Activated CD4-positive, CD25-positive, alpha-beta regulatory T cell treated with anti-CD3 and anti-CD28 coated beads, Interleukin-2, amount 50 U/mL, for 72 hours (primary cell): ENCODE measurements at places on chromosomes 5 and 9.

DNA sequence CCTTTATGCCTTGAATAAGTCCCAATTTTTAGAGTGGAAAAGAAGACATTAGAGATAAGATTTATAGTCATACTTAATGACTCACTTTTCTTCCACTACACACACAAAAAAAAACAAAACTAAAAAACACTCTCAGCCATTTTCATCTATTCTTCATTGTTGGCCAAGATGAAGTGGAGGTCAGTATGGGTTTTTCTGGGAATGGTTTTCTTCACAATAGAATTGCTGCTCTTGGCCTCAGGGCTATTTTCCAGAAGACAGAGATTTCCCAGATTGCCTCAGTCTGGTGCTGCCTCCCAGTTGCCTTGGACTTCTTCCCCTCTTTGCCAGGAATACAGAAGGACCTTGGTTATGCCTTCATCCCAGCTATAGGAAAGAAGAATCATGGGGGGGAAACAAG, 463.7 kb downstream of the TMEM232 start:
- DNase-seq = no peak

DNA sequence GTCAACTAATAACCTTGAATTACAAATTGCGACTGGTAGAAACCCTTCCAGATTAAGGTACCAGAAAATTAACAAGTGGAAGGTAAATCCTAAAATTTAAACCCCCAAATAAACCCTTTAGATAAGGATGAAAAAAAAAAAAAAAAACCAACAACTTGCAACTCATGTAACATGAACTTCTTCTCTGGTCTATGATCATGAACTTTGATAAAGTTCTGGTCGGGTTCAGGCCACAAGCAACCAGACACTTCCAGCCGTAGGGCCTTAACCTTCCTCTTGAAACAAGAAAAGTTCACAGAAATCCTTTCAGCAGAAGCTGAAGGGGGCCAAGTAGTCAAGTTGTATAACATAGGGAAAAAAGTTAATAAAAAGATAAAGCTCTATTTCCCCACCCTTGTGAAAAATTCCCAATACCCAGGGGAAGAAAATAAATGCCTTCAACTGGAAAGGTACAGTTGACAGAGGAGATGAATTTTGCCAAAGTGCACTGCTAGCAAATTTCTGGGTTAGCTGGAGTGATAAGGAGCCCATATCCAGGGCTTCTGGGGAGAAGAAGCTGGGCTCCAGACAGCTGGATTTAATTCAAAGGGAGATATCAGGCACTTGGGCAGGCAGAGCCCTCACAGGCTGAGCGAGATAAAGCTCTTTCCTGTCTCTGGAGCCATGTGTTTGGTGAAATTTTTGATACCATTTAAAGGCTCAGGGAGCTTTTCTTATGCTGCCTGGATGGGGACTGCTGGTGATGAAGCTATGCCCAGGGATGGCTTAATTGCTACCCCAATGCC, 234.2 kb upstream of the PANK3 start:
- no peak for DNase-seq

GRCh38 chr5:132190161-132190817, 37.4 kb downstream of the P4HA2 start:
- DNase-seq = no peak

DNA sequence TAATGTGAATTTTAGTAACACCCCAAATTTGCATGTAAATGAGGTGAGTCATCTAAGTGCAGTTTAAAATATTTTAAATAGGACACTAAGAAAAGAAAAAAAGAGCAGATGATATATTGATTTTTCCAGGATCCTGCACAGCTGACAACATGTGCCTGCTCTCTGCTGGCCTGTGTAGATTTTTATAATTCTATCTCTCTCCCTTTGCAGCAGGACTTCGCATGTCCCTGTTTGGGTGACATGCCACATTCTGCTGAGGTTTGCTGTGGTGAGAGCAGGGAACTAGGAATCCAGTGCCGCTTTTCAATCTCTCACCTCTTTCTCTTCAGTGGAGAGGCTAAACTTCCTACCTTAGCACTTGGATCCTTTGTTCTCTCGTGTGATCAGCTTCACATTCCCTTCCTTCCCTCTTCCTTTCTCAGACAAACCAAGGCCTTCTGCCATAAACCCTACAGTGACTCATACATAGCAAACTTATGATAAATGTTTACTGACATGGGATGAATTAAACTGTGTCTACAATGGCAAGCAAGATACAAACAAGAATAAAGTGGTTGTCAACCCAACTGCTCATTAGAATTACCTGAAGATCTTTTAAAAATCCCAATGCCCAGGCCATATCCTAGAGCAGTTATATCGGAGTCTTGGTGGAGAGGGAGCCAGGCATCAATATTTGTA, 198.8 kb upstream of the EFNA5 start:
- DNase-seq = no peak

GRCh38 chr9:80605129-80605528, 1033.4 kb downstream of the TLE4 start:
- DNase-seq = no peak

- DNase-seq = no peak
Measured at GRCh38 chr5:125450771-125451170, 704.3 kb upstream of the ZNF608 start.

DNA sequence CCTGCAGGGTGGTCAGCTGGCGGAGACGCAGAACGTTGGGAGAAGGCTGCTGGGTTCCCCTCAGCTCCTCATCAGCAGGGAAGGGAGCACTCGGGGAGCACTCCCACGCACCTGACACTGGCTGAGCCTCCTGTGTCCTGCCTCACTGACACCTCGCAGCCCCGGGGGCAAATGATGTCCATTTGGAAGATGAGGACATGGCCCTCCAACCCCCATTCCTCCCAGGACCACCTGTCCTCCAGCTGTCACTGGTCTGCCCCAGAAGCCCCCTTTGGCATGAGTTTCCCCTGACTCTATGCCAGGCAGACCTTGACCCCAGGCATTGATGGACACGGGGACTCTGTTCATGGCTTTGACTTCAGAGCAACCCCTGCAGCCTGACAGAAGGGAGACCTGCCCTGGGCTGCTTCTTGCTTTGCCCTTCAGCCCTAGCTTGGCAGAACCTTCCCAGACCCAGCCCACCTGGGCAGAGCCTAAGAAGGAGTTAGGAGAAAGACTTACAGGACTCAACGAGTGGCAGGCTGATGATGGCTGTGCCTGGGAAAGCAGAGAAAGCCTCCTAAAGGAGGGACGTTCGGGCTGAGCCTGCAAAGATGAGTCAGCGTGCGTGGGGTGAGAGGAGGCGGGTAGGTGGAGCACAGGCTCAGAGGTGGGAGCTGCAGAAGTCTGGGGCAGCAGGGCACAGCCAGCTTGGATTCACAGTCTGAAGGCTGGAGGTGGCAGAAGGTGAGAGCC, 90.6 kb downstream of the LMX1B start:
- DNase-seq = peak; percentile 19

DNA sequence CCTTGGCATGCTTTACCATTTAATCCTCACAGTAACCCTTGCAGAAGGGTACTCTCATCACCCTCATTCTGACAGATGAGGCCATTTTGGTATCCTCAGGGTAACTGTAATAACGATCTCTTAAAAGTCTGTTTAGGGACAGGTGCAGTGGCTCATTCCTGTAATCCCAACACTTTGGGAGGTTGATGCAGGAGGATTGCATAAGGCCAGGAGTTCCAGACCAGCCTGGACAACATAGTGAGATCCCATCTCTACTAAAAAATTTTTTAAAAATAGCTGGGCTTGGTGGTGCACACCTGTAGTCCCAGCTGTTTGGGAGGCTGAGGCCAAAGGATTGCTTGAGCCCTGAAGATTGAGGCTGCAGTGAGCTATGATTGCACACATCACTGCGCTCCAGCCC, 31.8 kb downstream of the CSF1R start:
- no peak for DNase-seq

GRCh38 chr5:94361161-94361560, 257.2 kb downstream of the KIAA0825 start:
- DNase-seq = no peak

GRCh38 chr5:136028782-136029742, at the start of gene TGFBI:
TSS of gene TGFBI (plus strand) at chr5:136028988. CDS start at chr5:136029056, 68 bp downstream.
- no peak for DNase-seq

DNA sequence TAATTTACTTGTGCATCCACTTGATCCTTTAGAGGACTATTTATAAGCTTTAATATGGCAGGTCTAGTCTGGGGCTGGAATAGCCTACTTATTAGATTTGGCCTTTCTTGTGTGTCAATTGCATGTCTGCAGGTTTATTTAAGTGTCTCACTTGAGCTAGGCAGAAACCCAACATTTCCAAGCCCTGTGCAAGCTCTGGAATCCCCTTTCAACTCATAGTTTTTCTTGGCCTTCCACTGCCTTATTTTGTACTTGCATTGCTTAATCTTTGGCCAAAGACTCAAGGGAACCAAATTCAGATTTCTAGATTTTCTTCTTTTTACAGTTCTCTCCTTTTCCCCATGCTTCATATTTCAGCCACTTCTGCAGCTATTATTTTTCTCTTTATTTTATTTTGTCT, 102.4 kb upstream of the RFX3 start:
- no peak for DNase-seq
